Fibroblast of skin of scalp (primary cell): ENCODE measurements at places on chromosomes 5 and 9.

- DNase-seq = no peak
Measured at GRCh38 chr9:1053986-1054425, 3.8 kb downstream of the DMRT2 start.

DNA sequence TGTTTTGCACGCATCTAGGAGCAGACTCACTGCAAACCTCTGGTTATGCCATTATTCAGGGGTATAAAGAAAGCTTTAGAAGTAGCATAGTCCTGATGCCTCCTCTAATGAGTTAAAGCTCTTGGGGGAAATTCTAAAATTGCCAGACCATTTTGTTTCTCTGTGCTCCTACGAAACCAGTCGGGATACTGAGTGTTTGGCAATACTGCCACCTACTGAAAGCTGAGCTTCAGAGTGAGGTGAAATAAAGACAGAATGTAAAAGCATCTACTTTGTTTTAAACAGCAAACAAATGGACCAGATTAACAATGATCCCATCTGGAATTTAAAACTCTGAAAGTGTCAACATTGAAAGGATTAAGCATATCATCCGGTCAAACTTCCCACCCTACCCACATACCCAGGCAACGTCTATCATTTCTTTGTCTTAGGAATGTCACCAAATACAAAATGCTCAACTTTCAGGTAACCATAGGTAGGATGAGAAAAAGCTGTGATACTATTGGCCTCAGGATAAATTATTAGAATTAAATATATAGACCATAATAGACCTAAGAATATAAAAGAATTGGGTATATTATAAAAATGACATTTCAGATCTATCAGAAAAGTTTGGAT, 77.8 kb upstream of the SHISAL2B start:
- peak; percentile 57 for DNase-seq

- DNase-seq = no peak
Measured at GRCh38 chr9:127885508-127886281, 8.2 kb upstream of the AK1 start.

- DNase-seq = peak; percentile 68
Measured at GRCh38 chr9:22208846-22209585, 199.9 kb upstream of the CDKN2B start.

GRCh38 chr5:170523142-170523551, 19.3 kb downstream of the KCNIP1 start:
- no peak for DNase-seq

- DNase-seq = peak; percentile 77
Measured at GRCh38 chr5:172904643-172905345, 54.4 kb upstream of the RPL26L1 start.

GRCh38 chr9:8685825-8686224, 886.2 kb upstream of the DMAC1 start:
- DNase-seq = no peak

DNA sequence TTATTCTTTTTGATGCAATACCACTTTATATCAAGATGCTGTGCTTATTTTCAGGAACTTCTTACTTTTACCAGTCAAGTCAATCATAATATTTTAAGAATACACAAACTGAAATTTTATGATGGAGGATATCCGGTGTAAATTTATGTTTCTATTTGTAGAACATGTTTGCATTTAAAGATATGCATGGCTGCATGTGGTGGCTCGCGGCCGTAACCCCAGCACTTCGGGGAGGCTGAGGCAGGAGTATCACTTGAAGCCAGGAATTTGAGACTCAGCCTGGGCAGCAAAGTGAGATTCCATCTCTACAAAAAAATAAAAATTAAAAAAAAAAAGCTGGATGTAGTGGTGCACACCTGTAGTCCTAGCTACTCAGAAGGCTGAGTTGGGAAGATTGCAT, 73.5 kb upstream of the ALDH1A1 start:
- no peak for DNase-seq

DNA sequence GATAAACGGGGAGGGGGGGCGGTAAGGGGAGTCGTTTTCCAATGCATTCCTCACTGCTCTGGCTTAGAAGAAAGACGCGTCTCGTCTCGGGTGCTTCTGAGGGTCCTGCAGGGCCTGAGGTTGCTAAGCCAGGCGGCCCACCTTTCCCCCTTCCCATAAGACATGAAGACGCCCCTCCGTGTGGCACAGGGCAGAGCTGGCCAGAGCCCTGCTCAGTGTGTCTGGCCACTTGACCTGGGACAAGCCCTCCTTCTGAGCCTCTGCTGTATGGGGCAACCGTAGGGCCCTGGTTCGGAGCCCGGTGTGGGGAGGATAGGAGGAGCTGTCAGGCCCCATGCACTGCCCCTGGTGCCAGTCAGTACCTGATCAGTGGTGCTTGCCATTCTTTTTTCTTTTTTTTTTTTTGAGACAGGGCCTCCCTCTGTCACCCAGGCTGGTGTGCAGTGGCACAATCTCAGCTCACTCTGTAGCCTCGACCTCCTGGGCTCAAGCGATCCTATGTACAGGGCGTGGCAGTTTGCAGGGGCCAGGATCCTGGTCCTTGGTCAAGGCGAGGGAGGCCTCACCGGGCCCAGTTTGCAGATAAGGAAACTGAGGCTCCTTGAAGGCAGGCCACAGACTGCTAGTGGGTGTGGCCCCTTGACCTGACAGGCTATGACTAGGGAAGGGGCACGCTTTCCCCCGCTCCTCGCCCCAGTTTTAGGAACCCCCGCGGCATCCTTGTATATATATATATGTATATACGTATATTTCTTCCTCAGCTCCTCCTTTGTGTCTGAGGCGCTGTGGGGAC, 172.3 kb upstream of the IER5L start:
- DNase-seq = no peak

- peak; percentile 41 for DNase-seq
Measured at GRCh38 chr5:143771189-143771588, 40.8 kb upstream of the HMHB1 start.

GRCh38 chr5:142015781-142016533, 3.1 kb upstream of the GNPDA1 start:
- no peak for DNase-seq

- peak; percentile 9 for DNase-seq
Measured at GRCh38 chr5:111635916-111636570, 121.0 kb downstream of the NREP start.

DNA sequence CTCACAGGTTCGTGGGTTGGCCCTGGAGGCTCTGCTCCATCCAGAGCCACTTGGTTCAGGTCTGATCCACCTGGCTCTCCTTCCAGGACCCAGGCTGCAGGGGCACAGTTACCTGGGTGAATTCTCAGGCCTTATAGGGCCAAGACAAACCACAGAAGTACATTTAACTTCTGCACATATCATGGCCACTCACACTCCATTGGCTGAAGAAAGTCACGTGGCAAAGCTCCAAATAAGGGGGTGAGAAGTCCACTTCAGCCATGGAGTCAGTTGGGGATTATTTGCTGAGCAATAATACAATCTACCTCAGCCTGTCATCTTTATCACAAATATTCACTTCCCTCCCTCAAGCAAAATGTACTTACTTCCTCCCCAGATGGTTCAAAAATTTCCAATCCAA, 83.6 kb downstream of the MACROH2A1 start:
- DNase-seq = no peak

- DNase-seq = no peak
Measured at GRCh38 chr5:51843893-51844292, 460.6 kb downstream of the ISL1 start.

DNA sequence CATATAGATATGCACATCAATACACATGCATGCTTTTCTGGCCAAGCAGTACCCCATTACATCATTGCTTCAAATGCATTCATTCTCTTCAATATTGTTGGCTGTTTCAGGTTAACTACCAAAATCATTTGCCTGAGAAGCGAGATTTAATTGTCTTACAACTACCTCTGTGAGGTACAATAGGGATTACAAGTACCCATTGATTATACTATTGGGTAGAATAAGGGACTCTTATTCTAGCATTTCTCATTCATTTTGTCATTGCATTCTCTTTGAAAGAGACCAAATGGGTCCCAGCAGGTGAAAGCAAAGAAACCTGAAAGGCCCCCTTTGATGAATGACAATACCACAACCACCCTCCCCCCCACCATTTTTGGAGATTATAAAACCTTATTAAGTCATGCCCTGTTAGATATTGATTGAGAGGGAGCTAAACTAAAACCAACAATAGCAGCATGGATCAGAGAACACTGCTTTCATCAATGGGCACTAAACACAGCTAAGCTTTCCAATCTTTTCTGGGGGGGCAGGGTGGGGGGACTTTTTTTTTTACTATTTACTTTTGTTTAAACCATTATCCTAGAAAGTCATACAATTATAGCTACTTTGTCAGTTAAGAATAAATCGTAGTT, 375.0 kb upstream of the CCNH start:
- DNase-seq = no peak

- peak; percentile 98 for DNase-seq
Measured at GRCh38 chr9:134564431-134565170, 77.0 kb upstream of the COL5A1 start.

DNA sequence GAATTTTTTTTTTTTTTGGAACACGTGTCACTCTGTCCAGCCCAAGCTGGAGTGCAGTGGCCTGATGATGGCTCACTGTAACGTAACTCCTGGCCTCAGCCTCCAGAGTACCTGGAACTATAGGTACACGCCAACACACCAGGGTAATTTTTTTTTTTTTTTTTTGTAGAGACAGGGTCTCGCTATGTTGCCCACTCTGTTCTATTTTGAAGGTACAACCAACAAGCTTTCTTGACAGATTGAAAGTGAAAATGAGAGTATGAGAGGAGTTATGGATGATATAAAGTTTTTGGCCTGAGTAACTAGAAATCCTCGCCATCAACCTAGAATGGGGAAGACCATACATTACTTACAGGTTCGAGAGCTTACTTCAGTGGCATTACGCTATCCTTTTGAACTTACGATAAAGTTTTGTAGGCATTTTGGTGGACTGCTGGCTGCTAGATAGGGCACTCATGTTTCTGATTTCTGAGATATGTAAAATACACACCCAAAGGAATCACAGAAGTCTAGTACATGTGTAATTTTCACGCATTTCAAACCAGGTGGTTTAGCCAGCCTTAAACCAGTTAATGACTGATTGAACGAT, 806 bp upstream of the CDC42SE2 start:
- no peak for DNase-seq

- no peak for DNase-seq
Measured at GRCh38 chr9:71886015-71886414, 25.0 kb downstream of the ABHD17B start.

DNA sequence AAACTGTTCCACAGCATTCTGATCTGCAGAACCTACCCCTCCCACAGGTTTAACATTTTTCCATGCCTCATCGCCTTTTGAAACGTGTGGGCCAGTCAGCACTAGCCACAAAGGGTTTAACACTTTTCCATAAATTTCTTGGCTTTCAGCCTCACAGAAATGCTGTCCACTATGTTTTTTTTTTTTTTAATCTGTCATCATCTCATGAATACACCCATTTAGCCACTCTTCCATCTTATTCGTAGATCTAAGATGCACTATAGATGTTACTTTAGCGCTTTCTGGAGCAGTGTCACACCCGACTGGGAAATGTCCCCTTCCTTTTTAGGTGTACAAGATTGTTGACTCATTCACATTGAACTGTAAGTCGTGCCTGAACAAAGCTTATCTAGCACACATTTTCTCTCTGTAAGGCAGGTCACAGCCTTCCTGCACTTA, 62.3 kb downstream of the GCNT1 start:
- DNase-seq = no peak

GRCh38 chr5:67771221-67771620, 444.3 kb upstream of the PIK3R1 start:
- no peak for DNase-seq

DNA sequence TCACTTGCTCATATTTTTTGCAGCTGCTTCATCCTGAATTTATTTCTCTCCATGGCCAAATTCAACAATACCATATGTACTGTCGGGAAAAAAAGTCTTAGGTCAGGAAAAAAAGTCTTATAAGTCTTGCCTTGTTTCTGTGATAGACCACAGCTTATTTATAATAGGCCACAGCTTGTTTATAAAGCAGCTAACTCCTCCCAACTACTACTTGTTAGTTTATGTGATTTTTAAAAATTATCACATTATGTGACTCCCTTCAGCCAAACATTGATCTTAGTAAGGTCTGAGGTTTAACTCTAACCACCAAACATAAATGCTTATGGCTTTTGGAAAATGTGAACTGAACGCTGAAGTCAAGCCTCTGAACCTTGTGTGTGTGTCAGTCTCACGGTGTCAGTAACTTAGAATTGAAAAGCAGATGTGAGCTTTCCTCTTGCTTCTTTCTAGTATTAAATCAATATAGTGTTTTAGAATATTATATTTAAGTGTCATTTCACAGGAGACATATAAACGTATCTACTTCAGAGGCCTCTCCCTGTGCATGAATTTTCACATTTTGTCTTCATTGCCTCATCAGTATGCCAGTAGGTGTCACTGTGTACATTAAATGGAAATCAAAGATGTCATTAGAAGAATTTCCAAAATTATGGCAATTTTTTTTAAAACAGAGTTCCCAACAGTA, 51.3 kb downstream of the SNX24 start:
- peak; percentile 40 for DNase-seq

DNA sequence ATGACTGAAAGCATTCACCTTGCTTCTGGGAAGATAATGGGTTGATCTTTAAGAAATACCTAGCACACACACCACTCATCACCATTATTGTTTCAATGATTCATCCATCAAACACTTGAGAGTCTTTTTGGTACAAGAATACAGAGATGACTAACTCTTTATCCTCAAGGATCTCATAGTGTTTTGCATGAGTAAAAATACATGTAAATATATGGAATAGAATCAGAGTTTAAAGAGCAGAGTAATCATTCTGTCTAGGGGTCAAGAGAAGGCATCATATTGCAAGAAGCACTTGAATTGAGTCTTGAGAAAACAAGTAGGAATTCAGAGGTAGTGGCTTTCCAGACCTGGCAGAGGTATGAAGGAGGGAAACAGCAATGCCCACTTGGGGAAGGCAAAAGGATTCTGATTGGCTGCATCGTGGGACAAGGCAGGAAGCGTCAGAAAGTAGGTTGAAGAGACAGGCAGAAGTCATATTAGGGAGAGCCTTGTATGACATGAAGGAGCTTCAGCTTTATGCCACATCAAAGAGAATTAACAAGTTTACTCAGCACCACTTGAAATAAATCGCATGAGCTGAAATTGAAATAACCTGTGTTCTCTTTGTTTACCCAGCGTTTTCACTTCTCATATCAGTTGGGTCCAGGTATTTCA, 542.5 kb downstream of the TLE1 start:
- DNase-seq = peak; percentile 47

GRCh38 chr9:33120620-33121019, 44.1 kb upstream of the SMU1 start:
- no peak for DNase-seq

DNA sequence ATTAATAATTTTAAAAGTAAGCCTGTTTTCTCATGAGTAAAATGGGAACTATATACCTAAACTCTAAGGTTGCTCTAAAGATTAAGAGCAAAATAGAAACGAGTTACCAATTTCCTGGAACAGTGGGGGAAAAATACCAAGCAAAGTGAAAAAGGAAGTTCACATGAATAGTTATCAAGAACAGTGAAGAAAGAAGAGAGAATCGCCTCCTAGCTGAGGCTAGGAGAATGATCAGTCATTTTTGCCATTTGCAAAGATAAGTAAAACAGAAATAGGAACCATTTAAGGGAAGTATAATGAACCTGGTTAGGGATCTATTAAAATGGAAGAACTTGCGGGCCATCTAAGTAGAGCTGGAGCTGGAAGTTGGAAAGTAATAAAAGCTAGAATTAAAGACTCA, 50.7 kb downstream of the P4HA2 start:
- DNase-seq = no peak
